ENCODE measurements at places on chromosomes 7 and 10.

DNA sequence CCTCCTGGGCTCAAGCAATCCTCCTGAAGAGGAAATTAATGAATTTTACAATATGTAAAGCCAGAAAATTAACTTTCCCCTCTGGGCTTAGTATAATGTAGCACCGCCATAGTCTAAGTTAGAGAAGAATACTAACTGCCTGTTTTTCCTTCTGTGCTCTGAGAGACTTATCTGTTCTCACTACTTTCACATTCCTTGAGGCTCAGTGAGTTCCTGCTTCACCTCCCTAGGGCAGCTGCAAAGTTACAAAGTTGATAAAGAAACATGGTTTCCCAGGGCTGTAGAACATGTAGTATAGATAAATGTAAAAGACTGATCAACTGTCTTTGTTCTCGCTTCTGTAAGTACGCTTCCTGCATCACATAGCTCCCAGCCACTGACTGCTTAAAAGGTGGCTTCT, 16.0 kb upstream of the OLAH start:
- DNase-seq = no peak

DNA sequence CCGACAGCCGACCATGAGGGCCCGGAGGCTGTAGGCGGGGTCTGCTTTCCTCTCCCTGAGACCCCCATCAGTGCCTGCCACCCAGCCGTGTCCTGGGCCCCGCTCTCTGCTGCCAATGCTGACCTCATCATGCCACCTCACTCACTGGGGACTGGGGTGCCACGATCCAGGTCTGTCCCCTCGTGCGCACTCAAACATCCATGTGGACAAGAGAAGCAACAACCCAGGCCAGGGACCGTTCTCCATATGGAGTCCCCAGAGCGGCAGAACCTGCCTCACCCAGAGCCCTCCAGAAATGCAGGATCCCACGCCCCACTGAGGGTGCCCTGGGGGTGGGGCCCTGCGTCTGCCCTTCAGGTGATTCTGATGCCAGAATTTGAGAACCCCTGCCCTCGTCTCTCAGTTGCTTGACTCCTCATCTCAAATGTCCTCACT, 210.0 kb upstream of the PPP2R2D start:
- no peak for DNase-seq

GRCh38 chr10:11024596-11024995, 6.9 kb downstream of the CELF2 start:
- no peak for DNase-seq

DNA sequence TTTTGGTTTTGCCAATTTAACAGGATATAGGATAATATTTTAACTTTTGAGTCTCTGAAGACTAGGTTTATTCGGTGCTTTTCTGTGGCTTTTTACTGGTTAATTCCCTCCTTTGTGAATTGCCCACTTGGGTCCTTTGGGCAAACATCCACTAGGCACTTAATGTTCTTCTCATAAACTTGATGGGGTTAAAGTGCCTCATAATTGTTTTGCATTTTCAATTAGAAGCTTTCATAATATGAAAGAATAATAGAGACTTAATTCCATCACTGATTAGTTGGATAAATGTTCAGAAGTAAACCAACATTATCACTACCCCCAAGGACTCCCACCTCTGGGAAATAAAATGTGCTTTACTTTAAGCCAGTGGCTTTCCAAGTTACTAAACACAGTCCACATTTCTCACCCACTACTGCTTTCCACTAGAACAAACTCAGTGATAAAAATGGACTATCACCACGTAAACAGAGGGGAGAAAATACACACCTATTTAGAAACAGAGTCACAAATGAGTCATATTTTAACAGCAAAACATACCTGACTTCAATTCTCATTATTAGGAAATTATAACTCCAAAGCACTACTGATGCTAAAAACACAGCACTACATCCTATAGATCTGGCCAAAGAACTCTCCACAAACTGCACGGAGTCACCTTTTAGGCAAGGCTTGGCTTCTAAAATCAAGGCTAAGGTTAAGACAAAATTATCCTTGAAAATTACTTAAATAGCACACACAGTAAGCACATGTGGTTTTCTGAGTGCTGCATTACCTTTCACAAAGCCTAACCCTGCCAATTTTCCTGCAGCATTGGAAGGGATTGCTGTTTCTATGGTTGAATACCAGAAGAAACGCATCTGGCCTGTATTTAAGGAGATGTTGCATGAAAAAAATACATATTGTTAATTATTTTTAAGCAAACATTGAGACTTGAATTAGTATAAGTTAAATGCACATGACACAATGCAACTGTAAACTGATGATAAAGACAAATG, 41.2 kb downstream of the PARD3 start:
- no peak for DNase-seq

DNA sequence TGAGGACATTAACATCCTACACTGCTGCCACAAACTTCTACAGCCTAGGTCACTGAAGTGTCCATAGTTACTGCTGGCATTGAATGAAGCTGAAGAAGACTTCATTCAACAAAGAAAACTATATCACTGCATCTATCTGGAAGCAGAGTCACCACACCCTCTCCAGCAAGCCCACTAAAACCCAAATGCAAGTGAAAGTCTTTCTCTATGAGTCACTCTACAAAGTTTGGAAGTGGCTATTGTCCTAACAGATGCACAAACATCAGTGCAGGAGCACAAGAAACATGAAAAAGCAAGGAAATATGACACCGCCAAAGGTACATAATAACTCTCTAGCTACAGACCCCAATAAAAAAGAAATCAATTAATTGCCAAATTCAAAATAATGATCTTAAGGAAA, 43.5 kb upstream of the CAMK2B start:
- no peak for DNase-seq

GRCh38 chr10:49080965-49081364, 34.4 kb downstream of the VSTM4 start:
- DNase-seq = no peak

- DNase-seq = no peak
These were observed 55.3 kb upstream of the ZNF438 start for GRCh38 chr10:31087011-31087410.

DNA sequence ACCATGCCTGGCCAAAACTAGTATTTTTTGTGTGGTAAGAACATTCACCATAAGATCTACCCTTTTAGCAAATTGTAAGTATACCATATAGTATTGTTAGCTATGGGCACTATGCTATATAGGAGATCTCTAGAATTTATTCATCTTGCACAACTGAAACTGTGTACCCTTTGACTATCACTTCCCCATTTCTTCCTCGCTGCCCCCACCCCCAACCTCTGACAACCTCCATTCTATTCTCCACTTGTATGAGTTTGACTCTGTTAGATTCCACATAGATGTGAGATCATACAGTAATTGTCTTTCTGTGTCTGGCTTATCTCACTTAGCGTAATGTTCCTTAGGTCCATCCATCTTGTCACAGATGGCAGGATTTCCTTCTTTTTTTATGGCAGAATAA, 3.6 kb downstream of the CASP7 start:
- no peak for DNase-seq

- DNase-seq = no peak
These were observed 26.9 kb downstream of the ADCY1 start for GRCh38 chr7:45601094-45601493.

- DNase-seq = no peak
These were observed 325.6 kb downstream of the SORCS3 start for GRCh38 chr10:104966563-104967297.

DNA sequence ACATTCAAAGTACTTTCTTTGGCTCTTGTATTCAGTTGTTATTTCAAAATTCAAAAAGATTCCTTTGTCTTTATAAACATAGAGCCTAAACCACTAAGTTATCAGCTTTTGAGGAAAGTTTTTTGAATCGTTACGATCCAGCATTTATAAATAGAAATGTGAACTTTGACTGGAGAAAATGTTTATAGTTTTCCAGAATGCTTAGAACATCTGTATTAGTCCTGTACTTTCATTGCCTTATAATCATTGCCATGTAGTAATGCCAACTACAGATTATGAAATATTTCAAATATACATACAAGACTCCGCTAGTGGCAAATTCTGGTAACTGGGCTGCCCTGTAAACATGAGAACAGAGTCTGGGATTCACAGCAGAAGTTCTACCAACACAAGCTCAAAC, 191.3 kb upstream of the PRKCQ start:
- DNase-seq = no peak

DNA sequence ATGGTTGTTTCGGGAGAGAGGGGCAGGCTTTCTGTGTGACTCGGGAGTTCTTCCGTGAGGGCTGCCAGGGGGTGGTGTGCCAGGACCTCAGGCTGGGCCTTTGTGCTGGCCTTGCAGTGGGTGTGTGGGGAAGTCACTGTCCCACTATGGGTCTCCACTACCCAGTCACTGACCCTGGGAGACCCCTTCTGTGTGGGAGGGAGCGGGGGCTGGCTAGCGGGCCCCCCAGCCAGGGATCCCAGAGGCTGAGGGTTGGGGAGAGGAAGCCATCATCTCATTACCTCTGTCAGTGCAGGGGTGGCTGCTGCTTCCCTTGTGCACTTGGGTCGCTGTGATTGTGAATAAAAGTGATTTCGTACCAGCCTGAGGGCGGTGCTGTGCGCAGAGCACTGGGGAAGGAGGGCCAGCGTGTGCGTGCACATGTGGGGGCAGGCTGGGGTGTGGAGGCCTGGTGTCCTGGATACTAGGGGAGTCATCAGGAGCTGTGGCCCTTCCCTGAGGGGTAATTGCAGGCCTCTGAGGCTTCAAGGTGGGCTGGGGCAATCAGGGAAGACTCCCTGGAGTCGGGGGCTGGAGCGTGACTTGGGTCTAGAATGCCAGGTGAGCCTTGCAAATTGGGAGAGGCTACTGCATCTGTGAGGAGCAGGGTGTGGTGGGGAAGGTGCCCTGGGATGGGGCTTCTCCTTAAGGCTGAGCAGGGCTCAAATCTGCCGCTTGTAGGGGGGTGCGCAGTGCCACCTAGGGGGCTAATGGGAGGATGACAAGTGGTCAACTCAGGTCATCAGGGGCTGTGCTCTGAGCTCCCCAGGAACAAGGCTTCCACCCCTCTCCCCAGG, 98.9 kb downstream of the NEURL1 start:
- no peak for DNase-seq

DNA sequence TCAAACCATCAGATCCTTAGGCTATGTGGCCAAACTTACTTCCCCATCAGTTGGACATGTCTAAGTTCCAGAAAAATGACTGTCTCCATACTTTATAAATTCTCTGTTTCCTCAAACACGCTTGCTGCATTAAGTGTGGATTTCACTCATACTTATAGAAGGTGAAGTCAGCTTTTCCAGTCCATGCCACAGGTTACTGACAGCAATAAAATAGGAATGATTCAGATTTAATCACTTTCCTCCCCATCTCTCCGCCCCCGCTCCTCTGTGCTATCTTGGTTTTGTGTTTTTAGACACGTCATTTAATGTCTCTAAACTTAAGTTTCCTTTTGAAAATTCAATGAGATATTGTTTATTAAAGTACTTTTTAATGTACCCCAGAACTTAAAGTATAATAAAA, 1098.0 kb upstream of the C7orf33 start:
- DNase-seq = no peak

Measured in stimulated activated CD8-positive, alpha-beta memory T cell treated with anti-CD3 and anti-CD28 coated beads, Interleukin-7, amount 100 ng/mL, for 1 hour (primary cell).